ENCODE measurements at places on chromosomes 16 and 17.
A peak's percentile ranks its signal among the peaks of the same experiment; 100 is the strongest.

DNA sequence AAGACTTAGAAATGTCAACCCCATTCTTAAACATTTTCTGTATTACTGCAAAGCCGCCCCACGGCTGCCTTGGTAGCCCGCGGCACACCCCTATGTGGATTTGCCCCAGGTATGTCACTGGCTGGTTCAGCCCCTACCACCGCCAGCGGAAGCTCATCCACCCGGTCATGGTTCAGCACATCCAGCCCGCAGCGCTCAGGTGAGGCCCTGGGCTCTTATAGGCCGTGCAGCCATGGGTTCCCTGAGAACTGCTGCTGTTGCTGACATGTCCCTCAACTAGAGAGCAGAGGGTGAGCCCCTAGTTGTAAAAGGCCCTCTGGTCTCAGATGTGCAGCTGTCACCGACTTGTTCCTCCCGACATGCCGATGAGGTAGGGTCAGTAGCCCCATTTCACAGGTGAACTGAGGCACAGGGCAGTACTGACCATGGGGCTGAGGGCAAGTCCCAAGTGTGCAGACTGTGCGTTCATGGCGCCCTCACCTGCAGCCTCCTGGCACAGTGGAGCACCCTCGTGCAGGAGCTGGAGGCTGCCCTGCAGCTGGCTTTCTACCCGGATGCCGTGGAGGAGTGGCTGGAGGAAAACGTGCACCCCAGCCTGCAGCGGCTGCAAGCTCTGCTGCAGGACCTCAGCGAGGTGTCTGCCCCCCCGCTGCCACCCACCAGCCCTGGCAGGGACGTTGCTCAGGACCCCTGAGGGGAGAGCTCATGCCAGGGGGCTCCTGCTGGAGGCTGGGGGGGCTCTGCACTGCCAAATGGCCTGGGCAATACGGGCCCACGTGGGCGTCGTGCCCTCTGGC lies 8.7 kb downstream of the CYBC1 start:
- DNase-seq = no peak

- DNase-seq = no peak
Observed at GRCh38 chr17:75228847-75229246, 23.4 kb downstream of the NUP85 start.

- peak; percentile 67 for DNase-seq
Observed at GRCh38 chr17:28335959-28336871, 654 bp downstream of the TNFAIP1 start.

DNA sequence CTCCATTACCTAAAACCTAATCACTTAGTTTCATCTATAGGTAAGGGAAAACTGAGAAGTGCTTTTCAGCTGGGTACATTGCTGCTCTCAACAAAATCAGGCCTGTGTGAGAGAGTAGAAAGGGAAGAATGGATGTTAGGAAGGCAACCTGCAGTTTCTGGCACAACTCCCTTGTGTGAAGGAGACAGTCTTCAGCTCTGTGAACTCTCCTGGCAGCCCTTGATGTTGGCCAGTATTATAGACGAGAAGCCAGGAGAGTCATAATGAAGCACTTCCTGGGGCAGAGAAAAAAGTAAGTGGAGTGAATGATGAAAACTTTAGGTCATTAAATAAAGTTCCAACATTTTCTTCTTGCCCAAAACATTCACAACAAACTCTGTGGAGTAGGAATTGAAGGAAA lies 260.1 kb downstream of the IRX3 start:
- no peak for DNase-seq

DNA sequence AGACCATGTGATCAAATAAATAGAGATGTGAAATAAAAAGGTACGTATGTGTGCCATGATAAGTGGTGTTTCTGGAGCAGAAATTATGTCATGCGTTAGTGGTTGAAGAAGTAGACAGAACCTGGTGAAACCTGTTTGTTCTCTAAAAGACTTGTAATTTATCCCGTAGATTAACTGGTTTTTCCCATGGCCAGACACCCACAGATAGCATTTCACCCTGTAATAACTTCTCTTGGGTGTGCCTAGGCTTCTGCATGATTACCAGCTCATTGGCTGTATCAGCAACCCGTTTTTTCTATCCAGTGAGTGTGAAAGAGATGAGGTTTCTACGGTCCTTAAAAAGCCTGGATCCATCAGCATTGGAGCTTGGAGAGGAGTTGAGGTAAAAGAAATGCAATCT lies 471.3 kb downstream of the NPIPA7 start:
- no peak for DNase-seq

DNA sequence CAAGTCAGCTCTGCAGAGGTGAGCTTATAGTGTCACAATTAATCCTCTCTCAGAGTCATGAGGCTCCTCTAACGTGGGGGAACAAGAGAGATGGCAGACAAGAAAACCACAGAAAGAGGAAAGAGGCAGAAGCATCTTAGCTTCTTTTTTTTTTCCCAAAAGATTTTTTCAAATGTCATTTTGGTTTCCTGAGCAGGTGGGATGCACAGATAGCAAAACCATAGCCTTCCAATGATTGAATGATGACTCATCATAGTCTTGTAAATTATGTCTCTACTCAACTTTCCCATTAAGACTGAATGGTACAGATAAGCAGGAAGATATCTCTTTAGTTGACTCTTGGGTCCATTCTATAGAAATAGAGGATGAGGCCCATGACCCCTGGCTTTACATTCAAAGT lies 162.8 kb upstream of the ZFHX3 start:
- DNase-seq = no peak

- DNase-seq = peak; percentile 3
Observed at GRCh38 chr17:35243561-35244340, 879 bp downstream of the SLFN5 start.

DNA sequence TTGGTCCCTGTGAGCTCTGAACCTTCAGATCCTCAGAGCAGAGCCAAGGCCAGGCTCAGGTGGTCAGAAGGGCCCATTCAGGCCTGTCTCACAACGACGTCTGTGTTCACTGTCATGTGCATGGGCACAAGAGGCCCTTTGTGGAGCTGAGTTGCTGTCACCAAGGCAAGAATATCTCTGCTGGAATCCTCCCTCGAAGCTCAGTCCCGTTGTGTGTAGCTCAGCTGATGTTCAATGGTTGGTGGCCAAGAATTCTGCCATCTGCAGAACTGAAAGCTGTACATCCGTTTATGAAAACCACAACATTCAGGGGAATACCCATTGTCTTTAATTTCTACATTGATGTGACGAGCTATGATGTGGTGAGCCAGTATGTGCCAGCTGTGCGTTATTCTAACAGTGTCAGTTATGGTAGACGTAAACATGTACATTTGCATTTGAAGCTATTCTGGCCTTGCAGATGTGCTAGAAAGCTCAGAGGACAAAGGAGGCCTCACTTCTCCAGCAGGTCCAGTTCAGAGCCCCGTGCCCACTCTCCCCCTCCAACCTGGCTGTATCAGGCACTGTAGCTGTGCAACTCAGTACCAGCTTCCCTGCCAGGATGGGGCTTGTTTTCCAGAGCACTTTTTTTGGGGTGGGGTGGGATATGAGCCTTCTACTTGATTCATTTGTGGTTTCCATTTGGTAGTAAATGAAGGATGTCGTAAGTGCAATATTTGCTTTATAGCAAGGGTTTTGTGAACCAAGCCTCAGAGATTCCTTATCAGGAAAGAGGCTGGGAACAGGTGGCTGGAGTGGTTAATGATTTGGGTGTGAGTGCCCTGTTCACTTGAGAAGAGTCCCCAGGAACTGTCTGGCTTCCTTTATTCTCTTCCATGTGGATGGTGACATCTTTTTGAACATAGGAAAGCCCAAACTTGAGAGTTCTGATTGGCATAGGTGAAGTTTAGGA lies 56.1 kb downstream of the B9D1 start:
- DNase-seq = peak; percentile 96

- DNase-seq = no peak
Observed at GRCh38 chr17:7285679-7286078, 4.2 kb downstream of the SLC2A4 start.

DNA sequence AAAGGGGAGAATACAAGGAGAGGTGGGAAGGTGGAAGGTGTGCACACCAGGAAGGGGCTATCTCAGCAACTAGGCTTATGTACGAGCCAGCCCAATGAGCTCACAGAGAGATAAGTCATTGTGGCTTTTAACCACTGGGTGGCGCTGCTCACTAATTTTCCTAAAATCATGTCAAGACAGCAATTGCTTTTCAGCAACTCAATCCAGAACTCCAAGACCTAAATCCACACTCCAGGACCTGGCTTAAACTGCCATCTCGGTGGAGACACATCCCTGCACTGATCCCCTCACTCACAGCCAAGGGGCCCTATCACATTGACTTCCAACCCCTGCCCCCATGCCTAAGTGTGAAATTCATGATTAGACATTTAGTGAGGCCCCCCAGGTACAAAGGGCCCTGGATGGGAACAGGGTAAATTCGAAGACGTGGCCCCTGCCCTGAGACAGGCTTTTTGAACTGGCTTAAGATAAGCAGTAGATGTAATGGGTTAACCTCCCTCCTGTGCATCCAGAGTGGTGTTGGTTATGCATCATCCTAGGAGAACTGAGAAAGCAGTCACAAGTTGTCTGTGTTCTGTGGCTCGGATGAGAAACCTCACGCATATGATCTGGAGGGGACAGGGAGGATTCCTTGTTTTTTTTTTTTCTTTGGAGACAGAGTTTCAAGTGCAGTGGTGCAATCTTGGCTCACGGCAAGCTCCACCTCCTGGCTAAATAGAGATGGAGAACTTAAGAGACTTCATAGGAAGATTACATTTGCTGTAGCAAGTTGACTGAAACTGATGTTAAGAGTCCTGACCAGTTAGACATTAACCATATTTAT lies 11.5 kb downstream of the CCL16 start:
- peak; percentile 62 for DNase-seq

DNA sequence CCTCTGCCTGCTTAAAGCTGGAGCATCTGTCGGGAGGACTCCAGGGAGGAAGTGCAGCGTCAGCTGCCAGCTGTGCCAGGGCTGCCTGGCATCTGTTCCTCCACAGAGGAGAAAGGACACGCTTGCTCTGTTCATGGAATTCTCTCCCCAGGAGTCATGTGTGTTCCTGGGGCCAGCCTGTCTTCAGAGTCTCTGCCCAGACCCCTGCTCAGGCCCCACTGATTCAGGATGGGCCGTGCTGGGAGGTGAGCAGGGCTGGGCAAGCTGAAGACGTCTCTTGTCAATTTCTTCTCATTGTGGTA lies 24.2 kb downstream of the CRISPLD2 start:
- DNase-seq = no peak

DNA sequence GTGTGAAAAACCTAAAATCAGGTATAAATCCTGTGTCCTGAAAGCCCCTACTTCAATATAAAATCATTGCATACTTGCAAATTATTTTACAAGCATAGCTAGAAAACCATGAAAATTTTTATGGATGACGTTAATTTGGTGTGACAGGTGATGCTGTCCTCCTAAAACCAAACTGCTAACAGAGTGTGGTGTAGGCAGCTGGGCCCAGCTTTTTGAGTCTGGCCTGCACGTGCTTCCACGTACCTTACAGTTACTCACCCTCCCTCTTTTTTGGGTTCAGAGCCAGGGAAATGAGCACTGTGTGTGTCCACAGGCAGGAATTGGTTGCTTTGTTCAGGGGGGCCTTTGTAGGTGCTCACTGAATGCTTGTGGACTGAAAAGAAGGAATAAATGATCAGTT lies 36.4 kb downstream of the CLEC16A start:
- no peak for DNase-seq

- DNase-seq = no peak
Observed at GRCh38 chr16:10280262-10281170, 98.3 kb upstream of the GRIN2A start.

DNA sequence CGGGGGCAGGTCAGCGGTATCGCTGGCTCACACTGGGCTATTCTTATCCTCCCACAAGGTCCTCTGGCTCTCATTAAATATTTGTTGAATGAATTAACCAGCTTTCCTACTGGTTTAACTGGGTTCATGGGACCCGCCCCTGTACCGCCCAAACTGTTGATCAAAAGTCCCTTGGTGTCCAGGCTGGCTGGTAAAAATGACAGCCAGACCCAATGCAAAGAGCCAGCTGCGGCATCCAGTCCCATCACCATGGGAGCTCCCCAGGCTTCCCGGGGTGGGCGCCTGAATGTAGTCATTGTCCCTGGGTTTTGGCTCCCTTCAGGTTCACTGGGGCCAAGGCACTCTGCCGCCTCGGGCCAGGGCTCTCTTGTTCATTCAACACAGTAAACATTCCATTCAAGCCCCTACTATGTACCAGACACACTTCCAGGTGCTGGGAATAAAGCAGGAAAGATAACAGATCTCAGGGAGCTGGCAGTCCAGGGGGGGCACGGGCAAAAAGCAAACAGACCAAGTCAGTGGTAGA lies 11.7 kb upstream of the ATP2C2 start:
- DNase-seq = peak; percentile 96

- no peak for DNase-seq
Observed at GRCh38 chr17:44216694-44217093, 2.8 kb downstream of the UBTF start.

- DNase-seq = no peak
Observed at GRCh38 chr16:9114842-9115241, 23.4 kb downstream of the HAPSTR1 start.

DNA sequence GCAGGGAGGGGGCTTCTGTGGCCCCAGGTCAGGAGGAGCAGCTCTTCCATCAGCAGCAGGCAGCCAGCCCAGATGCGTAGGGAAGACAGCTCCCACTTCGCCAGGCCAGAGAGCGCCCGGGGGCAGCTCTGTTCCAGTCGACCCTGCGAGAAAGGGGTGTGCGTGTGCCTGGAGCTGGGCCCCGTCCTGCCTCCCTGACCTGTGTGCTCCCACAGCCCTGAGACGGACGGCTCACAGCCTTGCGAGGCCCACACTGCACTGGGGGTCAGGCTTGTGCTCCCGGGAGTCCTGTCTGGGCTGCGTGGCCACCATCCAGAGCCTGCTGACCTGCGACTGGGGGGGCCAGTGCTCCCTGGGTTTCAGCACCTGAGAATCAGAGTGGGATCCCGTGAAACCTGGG lies 469 bp upstream of the MSLN start:
- no peak for DNase-seq

GRCh38 chr16:71358464-71358998 lies at the start of gene CALB2:
CALB2 (plus strand) TSS chr16:71358723; CDS start chr16:71358793, 70 bp downstream.
- DNase-seq = peak; percentile 26

DNA sequence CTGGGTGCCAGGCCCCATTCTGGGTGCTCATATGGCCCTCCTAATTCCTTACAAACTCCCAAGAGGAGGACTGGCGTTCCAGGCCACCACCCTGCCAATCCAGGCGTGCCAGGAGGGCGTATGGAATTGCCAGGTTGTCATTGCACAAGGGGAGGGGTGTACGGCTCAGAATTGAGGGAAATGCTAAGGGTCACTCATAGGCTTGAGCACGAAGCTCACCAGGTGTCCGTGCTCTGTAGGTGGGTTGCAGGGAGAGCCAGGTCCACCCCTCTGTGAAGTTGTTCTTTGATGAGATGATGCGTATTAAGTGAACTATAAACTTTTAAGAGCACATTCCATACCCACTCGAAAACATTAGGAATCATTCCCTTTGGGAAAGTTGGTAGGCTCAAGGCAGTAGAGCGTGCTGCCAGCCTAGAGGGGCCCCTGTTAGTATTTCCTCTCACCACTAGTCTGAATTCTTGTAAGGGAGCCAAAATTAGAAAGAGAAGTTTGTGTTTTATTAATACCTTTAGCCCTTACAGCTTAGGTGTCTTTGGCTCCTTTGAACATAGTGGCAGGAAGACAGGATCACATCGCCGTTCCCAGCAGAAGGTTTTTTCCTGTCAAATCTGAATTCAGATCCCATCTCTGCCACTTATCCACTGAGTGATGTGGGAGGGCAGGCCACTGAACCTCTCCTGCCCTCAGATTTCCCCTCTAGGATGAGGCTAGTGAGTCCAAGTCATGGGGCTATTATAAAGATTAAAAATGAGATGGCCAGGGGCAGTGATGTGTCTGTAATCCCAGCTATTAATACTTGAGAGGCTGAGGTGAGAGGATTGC lies 38.7 kb upstream of the NFAT5 start:
- DNase-seq = no peak

- DNase-seq = no peak
Observed at GRCh38 chr17:80064696-80065095, 28.3 kb downstream of the CCDC40 start.
